Naive thymus-derived CD8-positive, alpha-beta T cell (primary cell): ENCODE measurements at places on chromosomes 5 and 9. TPM values are rescaled to one million over a fixed set of nuclear protein-coding genes. Genes with fewer than 3 reads are reported as not detected.

DNA sequence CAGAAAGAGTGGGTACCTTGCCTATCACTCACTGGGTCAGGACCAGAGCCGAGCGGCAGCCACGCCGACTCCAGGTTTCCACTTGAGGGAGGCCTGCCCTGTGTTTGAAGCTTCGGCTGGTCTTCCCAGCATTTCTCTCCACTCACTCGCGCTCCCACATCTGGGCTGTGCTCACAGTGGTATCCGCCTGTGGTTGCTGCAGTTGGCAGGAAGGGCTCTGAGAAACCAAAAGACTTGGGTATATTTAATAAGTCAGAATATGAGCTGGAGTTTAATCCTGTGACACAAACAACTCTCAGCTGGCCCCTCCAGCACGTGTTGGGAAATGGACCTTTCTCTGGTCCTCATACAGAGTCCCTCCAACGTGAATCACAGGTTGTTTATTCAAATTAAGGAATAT is 70.9 kb downstream of the SPRY4 start:
- DNase-seq: no peak

Gene CCDC183
- total RNA-seq: 1.4 TPM

Gene IL13
- total RNA-seq: not detected

DNA sequence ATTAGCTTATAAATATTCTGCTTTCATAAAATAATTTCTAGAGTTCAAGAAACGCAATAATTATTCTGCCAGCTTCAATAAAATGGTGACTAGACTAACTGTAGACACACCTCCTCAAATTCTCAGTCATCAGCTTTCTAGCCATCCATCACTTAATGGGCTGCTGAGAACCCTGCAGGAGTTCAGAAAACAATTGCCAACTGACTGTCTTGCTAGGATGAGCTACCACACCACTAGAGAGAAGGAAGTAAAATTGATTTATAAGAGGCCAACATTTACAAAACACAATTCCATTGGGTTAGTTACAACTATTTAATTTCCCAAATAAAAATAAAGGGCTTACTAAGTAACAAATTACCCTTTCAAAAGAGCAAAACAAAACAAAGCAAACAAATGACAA is 126.5 kb upstream of the PAPPA start:
- DNase-seq: no peak

GRCh38 chr5:43123887-43124286 is 3.2 kb downstream of the ZNF131 start:
- DNase-seq: no peak

- DNase-seq: peak; percentile 97
Measured at GRCh38 chr5:181223058-181223728, at the start of gene TRIM41. TSS of gene TRIM41 (plus strand) at chr5:181223281. CDS start at chr5:181224000, 719 bp downstream.

Gene ZFP2
- 3.5 TPM for total RNA-seq

Gene BTNL9
- total RNA-seq: 0.25 TPM

Gene TMOD1
- 0.96 TPM for total RNA-seq

GRCh38 chr9:110444911-110445310 is 107.2 kb upstream of the TXNDC8 start:
- DNase-seq: no peak

Gene SLIT3
- total RNA-seq: not detected

- no peak for DNase-seq
Measured at GRCh38 chr5:31186672-31187267, 6.7 kb upstream of the CDH6 start.

- no peak for DNase-seq
Measured at GRCh38 chr9:103041961-103042360, 46.8 kb downstream of the CYLC2 start.

Gene LRRC19
- not detected for total RNA-seq
